ENCODE measurements at places on chromosomes 2 and 18.
A peak's percentile ranks its signal among the peaks of the same experiment; 100 is the strongest.

DNA sequence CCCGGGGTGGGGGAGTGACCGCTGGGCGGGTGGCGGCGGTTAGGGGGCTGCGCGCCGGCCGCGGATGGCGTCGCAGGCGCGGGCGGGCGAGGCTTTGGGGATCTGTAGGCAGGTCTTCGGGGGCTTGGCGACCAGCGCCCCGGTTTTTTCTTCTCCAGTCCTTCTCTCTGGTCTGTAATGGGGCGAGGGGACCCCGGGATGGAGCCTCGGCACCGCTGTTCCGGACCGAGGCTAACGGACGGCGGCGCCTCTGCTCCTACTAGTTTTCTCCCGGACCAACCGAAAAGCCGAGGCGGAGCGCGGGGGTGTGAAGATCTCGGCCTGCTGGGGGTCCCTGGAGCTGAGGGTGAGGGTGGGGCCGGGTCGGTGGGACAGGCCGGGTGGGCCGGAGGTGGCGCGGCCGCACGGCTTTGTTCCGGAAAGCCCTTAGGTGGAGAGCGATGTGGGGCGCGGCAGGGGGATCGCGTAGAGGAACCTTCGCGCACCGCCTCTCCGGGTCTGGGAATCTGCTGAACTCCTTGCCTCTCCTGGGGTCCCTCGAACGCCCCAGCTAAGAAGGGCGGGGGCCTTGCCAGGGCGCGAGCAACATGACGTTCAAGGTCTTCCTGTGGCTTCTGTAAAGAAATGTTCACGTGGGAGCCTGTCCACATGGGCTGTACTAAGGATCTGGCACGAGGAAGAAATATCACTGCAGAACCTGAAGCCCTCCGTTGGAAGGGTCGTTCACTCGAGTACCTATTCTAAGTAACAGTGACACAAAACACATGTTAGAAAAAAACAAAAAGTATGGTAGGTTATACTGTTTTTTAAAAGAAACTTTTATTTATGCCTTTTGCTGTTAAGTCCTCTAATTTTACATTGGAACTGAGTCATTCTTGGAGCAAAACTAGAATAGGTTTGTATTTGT lies 861 bp downstream of the SLC39A10 start:
- peak; percentile 78 for DNase-seq

GRCh38 chr2:105573490-105573889 lies 171.2 kb upstream of the NCK2 start:
- DNase-seq = no peak

GRCh38 chr2:74876081-74876886 lies 42.4 kb downstream of the HK2 start:
- peak; percentile 57 for DNase-seq

DNA sequence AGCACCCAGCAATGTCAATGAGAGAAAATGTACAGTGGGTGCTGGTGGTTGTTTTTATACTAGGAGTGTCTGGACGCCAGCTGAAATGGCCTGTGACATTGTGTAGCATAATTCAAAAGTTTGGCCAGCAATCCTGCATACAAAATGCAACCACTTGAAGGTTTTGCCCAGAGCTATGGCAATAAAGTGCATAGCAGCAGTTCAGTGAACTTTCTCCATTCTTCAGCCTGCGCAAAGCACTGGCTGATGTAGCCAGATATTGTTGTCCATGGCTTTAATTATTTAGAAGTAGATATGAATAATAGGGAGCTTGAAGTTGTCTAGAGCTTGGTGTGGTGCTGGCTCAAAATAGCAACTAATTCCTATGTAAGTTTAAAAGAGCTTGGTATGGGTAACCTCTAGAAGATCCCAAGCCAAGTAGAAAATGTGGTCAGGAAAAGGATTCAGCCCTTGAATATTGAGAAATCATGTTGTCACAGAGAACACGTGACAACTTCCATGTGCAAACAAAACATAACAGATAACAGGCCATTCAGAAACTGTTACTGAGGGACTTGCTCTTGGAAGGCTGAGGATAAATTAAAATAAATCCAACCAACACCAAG lies 33.3 kb upstream of the PGAP1 start:
- peak; percentile 65 for DNase-seq

GRCh38 chr2:45380131-45380836 lies 230.8 kb downstream of the SRBD1 start:
- peak; percentile 15 for DNase-seq

DNA sequence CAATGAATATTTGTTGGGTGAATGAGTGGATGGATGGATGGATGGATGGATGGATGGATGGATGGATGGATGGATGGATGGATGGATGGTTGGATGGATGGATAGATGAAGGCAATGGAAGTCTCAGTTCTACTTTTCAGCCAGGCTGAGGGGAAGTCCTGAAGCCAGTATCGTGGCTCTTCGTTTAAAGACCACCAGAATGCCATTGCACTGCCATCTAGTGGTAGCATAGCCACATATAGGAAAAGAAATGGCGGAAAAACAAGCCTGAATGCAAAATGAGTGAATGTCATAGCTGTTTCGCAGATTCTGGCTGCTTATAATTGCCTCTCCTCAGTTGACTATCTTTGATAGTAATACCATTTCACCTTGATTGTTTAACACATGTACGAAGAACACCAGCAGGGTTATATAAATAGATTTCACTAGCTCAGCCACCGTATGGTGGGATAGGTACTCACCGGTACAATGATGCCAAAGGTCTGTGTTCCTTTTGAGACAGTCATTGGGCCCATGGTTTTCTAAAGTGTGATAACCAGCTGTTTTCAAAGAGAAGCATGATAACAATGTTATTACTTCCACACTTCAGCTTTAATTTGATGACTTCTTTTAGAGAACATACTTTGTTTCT lies 62.3 kb upstream of the GREB1L start:
- DNase-seq = peak; percentile 57

- peak; percentile 5 for DNase-seq
Measured at GRCh38 chr18:54023471-54023870, 201.0 kb downstream of the MBD2 start.

DNA sequence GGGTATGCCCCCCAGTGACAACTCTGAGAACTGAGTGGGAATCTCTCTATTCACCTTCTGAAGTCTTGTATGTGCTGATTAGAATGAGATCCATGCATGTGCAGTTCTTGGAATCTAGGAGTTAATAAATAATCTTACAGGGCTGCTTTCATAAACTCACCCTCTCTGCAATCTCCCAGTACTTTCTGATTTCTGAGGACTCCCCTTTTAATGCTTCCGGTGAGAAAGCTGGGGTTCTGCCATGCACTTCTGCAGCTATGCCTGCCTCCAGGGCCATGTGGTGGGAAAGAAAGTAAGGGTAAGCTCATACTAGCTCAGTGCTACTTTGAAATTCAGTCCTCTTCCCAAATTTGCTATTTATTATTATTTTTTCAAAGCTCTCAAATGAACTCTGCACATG lies 432.9 kb downstream of the MTX2 start:
- DNase-seq = no peak

DNA sequence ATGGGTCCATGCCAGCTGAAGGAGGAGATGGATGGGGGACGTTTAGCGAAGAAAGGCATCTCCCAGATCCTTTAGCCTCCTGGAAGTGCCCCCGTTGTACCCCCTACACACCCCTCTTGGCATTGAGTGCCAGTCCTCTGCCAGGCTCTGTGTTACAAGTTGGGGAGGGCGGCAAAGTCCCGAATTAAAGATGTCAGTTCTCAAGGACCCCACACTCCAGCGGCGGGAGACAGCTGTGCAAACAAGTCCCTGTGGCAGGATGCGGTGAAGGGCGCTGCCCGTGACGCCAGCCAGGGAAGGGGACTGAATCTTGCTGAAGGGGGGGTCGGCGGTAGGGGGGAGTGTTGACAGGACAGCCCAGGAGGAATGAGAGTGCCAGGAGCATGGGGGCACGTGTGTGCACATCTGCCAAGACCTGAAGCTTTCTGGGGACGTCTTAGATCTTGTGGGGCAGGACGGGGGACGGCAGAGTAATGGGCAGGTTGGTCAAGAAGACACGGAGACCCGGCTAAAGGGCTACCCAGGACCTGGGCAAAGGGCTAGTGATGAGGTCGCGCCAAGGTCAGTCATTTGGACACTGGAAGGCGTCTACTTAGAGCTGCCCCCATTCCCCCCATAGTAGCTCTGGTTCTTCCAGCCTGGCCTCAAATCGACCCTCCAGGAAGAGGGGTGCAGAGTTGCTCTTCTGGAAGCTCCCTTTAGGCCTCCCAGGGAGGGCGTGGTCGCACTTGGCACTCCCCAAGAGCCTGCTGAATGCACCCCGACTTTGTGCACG lies 2.8 kb upstream of the CTDSP1 start:
- peak; percentile 66 for DNase-seq

DNA sequence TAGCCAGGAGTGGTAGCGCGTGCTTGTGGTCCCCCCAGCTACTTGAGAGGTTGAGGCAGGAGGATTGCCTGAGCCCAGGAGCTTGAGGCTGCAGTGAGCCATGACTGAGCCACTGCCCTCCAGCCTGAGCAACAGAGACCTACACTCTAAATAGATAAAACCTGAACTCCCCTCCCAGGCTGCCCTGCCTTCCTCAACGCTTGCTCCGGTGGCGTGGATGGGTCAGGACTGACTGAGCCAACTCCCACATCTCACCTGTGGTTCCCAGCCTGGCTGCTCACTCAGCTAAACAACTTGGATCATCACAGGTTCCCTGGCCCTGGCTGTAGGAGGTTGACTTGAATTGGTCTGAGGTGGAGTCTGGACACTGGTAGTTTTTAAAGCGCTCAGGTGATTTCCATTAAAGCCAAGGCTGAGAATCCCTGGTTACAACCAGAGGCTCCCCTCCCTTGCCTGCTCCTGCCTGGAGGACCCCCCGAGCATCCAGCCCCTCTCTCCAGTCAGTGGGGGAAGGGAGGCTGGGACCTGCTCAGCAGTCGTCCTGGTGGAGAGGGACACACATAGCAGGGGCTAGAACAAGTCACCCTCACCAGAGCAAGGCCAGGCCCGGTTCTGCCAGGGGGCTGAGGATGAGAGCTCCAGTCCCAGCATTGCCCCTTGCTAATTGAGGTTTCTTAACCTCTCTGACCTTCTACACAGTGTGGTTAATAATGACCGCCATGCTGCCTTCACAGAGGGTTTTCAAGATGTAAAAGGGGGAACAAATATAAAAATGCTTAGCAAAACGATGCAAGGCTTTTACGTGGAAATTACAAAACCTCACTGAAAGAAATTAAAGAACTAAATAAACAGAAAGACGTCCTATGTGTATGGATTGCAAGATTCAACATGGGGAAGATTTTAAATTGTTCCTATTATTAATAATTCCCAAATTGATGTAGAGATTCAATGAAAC lies 46.9 kb upstream of the TAF1B start:
- no peak for DNase-seq

GRCh38 chr2:239729151-239729550 lies 296.0 kb downstream of the NDUFA10 start:
- DNase-seq = no peak

DNA sequence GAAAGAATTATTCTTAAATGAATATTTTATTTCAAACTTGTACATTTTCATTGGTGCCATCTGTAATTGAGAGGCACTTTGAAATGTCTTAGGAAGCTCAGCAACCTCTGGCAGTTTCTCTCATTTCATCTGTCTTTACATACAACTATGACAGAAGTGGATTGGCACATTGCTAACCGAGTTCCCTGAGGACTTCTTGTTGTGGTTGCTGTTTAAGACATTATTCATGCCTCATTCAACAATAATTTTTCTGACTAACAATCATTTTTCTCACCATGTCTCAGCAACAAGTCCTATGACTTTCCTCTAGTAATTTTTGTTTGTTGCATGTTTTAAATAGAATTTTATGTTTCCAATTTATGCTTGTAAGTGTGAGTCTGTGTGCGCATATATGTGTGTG lies 284.0 kb upstream of the CWC22 start:
- DNase-seq = peak; percentile 47

- DNase-seq = peak; percentile 1
Measured at GRCh38 chr2:182103526-182103925, 117.9 kb downstream of the PPP1R1C start.

All from fibroblast of gingiva (primary cell).